ENCODE measurements at places on chromosomes 6 and 20.

DNA sequence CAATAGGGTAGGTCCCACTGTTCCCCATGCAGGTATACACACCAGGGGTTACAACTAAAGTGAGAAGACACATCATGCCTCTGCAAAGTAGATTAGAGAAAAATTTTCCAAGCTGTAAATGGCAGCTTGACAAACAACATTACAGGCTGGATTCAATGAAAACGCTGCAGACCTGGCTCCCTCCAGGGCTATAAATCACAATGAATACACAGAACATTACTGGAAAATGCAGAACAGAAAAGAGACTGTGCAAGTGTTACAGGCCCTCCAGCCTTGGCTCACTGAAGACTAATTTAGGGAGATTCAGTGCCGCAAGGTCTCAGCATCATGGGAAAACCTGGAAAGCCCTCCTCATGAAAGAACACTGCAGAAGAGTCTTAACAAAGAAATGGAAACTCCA lies 207.8 kb downstream of the KHDC1L start:
- DNase-seq: no peak

DNA sequence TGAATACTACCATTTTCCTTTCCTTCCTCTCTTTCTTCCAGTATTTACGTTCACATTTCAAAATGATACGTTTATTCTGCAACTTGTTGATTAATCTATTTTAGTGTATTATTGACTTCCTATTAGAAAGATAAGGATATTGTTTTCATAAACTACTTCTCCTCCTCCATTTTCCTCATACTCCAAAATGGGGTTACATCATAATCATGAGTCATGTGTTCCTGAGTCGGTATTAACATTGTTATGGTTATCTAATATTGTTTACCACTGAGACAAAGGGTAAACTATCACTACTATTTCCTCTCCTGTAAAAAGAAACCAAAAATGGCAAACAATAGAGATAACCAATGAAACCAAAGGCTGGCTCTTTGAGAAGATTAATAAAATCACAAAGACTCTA lies 126.5 kb upstream of the CDYL start:
- no peak for DNase-seq

DNA sequence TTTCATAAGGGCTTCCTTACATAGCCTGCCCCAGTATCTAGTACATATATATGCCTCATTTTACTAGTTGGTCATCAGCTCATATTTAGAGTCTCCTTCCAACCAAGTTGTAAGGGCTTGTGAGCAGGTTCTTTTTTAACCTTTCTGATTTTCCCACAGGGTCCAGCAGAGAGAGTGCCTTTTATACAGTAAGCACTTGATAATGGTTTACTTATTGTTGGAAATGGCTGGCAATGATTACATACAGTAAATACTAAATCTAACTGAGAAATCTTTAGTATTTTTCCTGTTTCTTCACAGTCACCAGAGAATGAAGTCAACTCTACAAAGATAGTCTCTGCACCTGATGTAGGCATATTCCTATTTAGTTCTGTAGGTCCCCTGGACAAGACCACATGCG lies 135.1 kb upstream of the B3GAT2 start:
- no peak for DNase-seq

DNA sequence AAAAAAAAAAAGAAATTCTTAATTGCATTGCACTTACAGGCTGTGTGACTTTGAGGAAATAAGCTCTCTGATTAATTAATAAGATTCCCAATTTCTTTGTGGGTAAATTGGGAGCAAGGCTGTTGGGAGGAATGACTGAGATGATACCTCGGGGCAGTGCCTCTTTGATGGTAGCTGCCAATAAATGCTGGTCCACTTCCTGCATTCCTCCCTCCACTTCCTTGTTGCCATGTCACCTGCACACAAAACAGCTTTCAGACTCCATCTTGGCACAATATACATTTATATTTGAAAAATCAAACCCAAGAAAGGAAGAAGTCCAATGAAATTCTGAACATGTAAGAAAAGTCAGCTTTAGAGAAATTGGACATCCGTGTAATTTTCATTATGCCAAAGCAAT lies 45.1 kb downstream of the MTHFD1L start:
- no peak for DNase-seq

DNA sequence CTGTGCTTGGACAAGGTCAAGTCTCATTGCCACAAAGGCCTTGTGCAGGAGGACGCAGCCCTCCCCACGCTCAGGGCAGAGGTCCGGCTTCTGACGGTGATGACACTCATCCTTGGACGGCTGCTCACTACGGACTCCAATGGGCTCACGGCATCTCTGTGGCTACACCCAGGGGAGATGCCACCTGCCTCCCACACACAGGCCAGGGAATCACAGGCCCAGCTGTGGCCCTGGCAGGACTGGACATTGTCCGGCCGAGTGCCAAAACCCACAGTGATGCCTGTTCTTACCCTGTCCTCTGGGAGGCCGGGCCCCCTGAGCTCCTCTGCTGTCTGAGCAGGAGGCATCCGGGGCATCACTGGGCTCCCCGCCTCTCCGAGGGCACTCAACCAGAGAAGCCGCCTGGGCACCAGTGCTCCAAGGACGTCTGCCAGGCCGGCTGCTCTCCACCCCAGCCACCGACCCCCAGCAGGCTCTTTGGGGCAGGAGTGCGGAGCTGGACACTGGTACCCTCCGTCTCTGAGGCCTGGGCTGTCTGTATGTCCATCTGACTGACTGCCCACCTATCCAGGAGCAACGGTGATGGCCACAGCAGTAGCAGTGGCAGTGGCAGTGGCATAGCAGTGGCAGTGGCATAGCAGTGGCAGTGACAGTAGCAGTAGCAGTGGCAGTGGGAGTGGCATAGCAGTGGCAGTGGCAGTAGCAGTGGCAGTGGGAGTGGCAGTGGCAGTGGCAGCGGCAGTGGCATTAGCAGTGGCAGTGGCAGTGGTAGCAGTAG lies 1.9 kb downstream of the RBBP8NL start:
- no peak for DNase-seq

Measured in activated naive CD4-positive, alpha-beta T cell treated with Interleukin-2 at 50 U/mL for 16 hours (primary cell).